Upper lobe of right lung (tissue), 1 donor: ENCODE measurements at places on chromosomes 11 and 22.

DNA sequence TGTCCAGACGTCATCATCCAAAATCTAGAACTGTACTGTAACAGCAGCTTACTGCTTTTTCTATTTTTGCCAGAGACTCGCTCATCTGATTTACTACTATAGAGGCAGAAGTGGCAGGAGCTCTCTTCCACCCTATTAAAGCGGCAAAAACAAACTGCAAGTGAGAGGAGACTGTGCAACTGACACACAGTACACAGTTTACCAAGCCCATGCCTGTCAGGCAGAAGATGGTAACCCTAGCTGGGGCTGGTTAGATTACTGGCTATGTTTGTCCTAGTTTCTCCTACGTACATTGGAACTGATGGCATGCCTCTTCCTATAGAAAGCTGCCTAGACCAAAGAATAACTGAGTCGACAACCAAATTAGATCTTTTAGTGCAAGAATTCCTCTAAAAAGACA lies 51.8 kb downstream of the CELF1 start:
- no peak for DNase-seq

DNA sequence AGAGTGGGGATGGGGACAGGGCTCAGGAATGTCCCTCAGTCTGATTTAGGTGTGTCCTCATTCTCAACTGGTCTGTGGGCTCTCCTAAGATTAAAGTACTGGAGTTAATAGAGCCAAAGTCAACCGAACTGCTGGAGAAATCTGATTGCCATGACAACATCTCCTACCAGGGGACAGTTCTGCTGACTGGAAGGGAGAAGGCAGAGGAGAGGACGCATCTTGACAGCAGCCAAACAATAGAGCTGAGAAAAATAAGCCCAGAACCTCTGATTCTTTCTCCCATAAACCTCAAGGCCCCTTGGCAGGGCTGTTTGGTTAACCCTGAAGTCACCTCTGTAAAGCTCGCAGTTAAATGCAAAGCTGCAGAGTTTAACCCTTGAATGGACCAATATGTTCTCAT lies 2.8 kb downstream of the KCTD14 start:
- DNase-seq, result no peak

GRCh38 chr11:78195917-78196560 lies 7.3 kb downstream of the USP35 start:
- DNase-seq, result no peak

DNA sequence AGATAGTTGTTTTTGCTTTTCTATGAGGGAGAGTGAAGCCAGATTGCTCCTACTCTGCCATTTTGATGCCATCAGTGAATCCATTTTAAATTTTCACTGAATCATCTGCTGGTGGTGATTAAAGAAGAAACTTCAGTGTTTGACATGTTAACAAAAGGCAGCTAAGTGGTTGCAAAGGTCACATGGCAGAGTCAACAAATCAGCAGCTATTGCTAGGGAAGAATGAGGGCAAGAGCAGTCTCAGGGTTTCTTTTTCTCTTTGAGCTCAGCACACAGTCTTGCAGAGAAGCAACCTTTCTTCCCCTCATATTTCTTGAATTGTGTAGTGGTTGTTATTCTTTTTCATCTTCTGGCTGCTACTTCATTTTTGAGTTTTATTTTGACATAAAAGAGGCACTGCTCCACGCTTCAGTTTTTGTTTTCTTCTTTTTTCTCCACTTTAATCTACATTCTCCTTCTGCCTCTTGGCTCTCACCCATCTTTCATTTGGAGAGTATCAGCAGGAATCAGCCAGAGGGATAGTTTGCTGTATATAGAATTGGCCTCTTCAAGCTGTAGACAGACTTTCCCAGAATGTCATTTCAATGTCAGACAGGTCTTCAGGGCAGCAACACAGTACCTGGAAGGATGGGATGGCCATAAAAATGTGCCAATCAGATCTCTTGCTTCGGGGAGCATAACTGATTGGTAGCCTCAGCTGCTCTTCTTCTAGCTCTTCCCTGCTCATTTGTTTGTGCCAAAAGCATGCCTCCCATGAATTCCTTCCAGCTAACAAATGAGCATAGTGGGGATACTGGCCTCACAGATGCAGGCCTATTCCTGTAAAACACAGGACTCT lies 153.9 kb downstream of the TRPC6 start:
- no peak for DNase-seq

DNA sequence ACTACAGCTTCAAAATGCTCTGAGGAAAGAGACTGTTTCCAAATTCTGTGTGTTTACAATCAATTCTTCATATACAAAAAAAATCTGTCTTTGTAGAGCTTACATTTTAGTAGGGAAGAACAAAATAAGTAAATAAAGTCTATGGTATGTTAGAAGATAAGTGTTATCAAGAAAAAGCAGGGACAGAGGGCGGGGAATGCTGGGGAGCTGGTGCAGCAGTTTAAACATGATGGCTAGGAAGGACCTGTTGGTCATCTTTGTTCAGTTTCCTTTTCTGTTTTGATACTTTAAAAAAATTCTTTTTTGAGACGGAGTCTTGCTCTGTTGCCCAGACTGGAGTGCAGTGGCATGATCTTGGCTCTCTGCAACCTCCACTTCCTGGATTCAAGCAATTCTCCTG lies 16.1 kb downstream of the TMEM25 start:
- DNase-seq, result no peak

GRCh38 chr11:41989823-41990380 lies 530.5 kb upstream of the LRRC4C start:
- DNase-seq, result no peak

DNA sequence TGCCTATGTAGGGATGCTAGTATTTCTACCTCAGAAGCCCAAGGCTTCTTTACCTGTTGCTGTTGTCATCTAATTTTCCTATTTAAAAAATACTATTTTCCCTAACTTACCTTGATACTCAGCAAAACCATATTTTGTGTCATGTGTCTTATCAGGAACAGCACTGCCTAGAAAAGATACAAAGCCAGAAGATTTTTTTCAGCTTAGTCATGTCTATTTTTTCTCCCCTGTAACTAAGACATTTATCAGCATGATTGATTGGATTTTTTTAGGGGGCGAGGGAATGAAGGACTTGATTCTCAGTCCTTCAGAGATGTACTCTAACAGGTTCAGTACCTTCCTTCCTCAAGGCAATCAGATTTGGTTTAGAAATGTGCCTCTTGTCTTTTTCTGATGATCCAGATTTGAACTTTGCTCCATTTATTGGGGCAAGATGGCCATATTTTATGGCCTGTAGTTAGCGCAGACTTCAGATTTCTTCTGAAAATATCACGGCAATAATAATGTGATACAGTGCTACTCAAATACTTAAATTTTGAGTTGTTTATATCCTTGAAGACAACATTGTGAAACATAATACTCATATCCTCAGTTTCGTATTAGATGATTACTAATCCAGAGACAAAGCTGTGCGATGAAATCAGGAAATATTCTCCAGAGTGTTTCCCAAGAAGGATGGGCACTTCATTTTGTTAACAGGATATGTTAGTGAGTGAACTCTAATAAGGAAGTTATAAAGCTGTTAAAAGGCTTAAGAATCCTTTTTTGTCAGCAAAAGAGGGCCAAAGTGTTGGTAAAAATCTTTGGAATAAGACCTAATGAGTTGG lies 3.8 kb upstream of the PIK3IP1 start:
- DNase-seq, result no peak
